Thoracic aorta (tissue), 2 donors: ENCODE measurements at places on chromosomes 12 and 14. TPM values are rescaled to one million over a fixed set of nuclear protein-coding genes. Genes with fewer than 3 reads are reported as not detected.

Gene JAG2
- total RNA-seq, result 12.0 TPM

Gene DLK1
- not detected for total RNA-seq

Gene GALNT4
- total RNA-seq, result 6.9 TPM

Gene NTN4
- 72.3 TPM for total RNA-seq

Gene EML5
- total RNA-seq, result 0.41 TPM

Gene CLEC2B
- total RNA-seq, result 13.1 TPM

DNA sequence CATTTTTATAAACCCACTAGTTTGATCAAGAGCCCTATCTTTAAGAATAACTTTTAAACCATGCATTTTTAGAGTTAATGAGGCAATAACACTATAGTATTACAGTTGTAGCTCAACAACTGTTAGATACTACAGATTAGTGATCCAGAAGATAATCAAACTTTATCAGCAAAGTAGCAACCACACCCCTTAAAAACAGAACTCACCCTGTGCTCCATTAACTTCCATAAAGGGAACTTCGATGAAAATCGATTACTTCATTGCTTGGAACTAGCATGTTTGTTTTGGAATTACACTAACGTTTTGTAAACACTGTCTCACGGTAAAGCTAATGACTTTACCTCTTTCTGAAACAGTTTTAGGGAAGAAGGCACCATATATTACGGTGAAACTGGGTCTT, 1.4 kb downstream of the SGPP1 start:
- DNase-seq, result no peak

DNA sequence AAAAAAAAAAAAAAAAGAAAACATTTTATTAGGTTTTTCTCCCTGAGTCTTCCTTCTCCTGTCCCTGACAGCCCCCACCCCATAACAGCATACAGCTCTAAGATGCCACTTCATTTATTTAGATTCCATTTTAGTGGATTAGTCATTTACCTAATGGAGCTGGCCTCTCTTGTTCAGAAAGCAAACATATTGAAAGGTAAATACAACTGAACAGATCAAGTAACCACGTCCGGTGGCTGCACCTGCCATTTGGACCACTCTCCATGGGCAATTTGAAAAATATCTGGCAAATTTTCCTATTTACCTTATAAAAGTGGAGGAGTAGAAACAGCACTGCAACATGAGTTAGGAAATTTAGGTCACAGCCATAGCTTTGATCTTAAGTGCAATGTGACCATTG, 254.6 kb downstream of the C12orf42 start:
- DNase-seq, result no peak

DNA sequence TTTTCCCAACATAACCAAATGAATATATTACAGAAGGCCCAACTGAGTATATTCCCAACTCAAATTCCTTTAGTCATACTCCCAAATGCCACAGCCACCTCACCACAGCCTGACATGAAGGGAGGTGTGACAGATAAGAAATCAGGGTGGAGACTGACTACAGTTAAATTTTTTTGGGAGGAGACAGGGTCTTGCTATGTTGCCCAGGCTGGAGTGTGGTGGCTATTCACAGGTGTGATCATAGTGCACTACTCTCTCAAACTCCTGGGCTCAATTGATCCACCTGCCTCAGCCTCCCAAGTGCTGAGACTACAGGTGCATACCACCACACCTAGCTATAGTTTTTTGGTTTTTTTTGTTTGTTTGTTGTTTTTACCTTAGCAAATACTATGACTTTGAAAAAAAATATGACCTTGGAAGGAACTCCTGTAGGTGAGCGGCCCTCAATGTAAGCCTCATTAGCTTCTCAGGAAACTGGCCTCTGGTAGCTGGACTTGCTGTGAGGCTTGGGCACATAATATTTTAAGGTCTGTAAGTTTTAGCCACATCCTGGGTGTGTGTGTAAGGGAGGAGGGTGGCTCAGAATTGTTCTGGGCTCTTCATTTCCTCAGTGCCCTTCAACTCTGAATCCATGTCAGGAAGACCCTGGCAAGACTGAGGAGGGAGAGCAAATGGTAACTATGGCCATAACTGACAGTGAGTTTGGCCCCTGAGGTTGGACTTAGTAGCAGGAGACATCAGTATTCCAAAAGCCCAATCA, 39.1 kb upstream of the LTBP2 start:
- DNase-seq, result no peak

DNA sequence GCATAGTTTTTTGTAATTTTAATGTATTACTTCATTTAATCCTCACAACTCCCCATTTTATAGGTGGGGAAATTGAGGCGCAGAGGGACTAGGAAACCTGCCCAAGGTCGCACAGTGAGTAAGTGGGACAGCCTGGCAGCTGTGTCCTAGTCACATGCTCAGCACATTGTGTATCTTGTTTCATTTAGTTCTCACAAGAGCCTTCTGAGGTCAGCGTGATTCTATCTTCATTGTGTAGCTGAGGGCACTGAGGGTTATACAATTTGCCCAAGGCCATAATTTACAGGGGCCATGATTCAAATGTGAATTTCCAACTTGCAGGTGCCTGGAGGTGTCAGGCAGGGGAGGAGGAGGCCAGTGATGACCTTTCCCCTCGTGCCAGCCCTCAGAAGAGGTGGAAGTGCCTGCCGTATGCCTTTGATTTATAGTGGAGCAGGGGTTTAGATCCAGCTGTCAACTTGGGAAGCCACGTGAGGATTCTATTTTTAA, 30.3 kb upstream of the SMOC1 start:
- DNase-seq, result no peak

- DNase-seq, result no peak
Measured at GRCh38 chr14:77529213-77529612, 30.6 kb upstream of the ISM2 start.

DNA sequence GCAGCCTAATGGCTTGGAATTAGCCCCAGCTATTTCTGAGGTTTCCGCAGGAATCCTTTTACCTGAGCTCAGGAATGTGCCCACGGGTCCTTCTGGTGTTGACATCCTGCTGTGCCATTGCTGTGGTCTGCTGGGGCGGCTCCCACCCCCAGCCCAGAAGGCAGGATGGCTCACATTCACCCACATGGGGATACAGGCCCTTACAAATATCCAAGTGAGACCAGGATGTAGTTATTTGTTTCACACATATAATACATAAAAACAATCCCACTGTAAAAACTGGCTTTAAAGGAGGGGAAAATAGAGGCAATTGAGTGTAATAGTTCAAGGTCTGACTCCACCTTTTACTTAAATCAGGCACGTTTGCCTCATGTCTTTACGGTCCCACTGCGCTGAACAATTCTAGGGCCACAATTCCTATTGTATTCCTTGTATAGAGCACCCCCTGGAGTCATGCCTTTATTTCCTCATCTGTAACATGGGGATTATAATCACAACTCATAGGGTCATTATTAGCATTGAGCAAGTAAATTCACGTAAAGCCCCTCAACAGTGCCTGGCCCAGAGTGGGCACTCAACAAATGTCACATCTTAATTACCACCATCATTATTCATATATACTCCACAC, 57.2 kb upstream of the FICD start:
- no peak for DNase-seq

GRCh38 chr12:31813305-31813704, 84.5 kb upstream of the AMN1 start:
- no peak for DNase-seq

DNA sequence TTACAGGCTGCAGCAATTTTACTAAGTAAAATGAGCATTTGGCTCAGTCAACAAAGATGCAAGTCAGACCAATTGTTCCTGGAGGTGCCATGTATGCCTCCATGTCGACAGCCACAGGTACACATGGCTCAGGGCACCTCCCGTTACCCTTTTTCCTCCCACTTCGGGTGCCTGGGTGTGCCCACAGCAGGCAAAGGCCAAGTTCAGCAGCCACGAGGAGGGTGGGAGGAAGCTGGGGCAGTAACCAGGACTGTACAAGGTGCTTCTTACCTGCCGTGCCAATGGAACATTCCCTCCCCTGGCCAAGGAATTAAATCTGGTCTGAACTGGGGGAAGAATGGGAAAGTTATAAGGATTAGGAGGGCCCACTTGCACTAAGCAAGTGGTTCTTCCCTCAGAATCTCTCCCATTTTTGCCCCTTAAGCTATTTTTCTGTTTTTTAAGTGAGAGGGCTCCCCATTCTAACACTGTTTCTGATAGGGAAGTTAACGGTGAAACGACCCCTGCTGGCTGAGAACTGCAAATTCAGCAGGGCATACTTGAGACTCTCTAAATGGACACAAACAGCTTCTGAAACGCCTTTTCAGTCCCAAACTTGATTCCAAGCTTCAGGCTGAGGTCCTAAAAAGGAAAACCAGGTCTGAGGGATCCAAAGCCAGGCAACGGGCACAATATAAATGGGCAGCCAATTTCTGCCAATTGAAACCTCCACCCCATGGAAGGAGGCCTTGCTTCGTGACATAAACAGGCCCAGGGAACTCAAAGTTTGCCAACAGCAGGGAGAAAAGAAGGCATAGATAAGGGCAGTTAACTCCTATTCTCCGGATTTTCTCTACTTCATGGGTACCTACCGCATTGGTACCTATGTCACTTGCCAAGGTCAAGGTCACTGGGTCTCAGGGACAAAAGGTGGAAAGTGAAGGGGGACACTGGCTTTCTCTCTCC, 24.8 kb downstream of the CLECL1 start:
- DNase-seq, result no peak

DNA sequence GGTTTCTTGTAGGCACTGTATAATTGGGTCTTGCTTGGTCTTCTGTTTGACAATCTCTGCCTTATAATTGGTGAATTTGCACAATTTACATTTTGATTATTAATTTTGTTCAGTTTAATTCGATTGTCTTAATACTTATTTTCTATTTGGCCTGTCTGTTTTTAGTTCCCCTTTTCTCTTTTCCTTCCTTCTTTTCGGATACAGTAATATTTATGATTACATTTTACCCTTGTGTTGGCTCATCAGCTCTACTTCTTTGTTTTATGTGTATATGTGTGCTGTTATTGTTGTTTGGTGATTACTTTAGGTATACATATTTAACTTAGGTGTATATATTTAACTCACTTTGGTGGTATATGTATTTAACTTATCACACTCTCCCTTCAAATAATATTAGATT, 12.8 kb upstream of the BEGAIN start:
- no peak for DNase-seq

- no peak for DNase-seq
Measured at GRCh38 chr12:171743-172676, 41.9 kb downstream of the SLC6A12 start.

DNA sequence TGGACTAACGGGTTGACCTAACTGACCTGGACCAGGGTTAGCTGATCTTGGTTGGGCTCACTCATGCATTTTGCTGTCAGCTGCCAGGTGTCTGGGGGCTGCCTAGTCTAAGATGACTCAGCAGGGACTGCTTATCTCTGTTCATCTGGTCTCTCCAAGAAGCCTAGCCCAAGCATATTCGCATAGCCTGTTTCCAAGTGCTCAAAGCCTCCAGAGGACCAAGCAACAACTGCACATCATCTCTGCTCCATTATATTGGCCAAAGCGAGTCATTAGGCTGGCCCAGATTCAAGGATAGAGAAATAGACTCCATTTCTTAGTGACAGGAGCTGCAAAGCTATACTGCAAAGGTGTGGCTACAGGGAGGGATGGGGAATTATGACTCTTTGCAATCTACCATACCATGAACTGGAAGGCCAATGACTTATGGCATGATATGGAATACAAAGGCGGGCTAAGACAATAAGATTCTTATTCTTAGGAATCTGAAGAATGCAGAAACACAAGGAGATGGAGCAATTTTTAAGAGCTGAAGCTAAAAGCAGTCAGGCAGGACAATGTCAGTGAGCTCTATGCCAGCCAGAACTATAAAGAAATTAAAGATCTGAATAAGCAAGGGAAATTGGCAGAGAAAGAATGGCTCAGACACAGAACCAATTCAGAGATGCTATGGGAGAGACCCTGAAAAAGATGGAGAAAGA, 194.6 kb upstream of the FSCB start:
- no peak for DNase-seq

DNA sequence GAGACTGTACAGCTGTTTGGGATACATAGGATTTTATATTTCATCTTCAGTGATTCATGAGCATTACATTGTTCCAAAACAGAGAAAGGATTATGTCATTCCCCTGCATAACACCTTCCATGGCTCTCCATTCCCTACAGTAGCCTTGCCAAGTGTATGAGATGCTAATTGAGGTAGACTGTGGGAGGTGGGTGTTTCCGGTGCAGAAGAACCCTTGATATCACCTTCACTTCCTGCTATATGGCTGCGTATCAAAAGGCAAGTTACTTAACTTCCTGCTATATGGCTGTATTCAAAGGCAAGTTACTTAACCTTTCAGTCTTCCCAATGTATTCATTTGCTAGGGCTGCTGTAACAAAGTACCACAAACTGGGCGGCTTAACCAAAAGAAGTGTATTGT, 11.2 kb downstream of the FAR2 start:
- no peak for DNase-seq

DNA sequence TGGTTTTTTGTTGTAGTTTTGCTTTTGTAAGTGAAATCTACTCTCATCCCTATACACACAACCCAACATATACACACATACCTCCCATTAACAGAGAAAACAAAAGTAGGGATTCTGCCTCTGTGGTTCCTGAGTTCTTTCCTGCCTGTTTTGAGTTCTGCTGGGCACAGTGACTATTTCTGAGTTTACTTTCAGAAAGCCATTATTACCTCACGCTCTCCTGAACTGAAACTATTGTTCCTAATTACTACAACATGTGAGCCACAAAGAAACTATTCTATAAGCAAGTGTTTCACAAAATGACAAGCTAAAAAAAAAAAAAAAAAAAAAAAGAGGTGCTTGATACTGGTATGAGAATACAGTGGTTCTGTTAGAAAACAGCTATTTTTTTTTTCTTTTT, 110.9 kb downstream of the ALG10B start:
- DNase-seq, result no peak

DNA sequence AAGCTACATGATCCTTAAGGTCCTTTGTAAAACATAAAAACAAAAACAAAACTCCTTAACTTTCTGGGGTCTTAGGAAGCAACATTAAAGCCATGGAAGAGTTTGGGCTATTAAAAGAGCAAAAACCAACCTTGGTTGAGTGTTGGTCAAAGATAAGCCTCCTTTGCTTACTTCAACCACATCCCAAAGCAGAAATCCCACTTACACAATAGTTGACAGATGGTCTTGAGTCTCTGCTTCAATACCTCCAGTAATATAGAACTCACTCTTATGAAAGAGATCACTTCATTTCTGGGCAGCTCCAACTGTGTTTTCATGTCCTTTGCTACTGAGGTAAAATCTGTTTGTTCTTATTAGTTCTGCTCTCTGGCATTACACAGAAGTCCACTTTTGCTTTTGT, 125.8 kb downstream of the SLC38A4 start:
- no peak for DNase-seq

- no peak for DNase-seq
Measured at GRCh38 chr12:112096667-112097066, 11.9 kb downstream of the NAA25 start.

- DNase-seq, result no peak
Measured at GRCh38 chr12:103503546-103504480, 8.0 kb upstream of the C12orf42 start.
